ENCODE measurements at places on chromosomes 3 and 15. TPM values are rescaled to one million over a fixed set of nuclear protein-coding genes. Genes with fewer than 3 reads are reported as not detected.

MYRIP gene
- total RNA-seq: 6.6 TPM

CPLX3 gene
- not detected for total RNA-seq

DNA sequence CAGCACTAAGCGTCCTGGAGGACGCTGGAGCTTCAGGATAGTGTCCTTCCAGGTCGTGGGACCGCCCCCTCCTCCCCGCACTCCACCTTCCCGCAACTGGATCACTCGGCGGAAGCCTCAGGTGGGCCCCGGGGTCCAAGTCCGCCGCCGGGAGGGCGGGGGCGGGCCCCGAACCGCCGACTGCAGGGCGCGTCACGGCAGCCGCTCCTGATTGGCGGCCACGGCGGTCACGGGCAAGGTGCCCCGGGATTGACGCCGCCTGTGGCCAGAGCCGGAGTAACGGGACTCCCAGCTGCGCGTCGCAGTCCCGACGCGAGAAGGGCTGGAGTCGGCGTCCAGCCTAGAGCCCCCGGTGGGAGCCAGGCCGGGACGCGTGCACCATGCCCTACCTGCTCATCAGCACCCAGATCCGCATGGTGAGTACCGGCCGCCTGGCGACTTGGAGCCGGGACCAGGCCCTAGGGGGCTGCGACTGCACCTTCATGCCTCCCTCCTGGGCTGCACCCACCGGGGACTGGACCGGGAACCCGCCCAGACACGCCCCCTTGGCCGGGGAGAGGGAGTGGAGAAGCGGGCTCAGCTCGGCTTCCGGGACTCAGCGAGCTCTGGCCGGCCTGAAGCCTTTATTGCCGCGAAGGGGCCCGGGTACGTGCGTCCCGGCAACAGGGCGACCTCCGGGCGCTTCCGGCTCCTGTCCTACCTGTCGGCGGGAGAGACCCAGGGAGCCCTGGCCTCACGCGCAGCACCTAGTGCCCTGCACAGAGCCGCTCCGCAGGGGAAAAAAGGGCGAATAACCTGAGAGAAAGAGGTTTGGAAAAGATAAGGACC, at the start of gene GCHFR:
GCHFR (plus strand) TSS at position 268 of the 828 bp plus-strand sequence; CDS start at position 381, 113 bp downstream.
- peak; percentile 94 for DNase-seq

GRCh38 chr3:171192176-171192854, 165.8 kb upstream of the SLC2A2 start:
- no peak for DNase-seq

GRCh38 chr3:129690963-129691362, 84.5 kb upstream of the PLXND1 start:
- DNase-seq: no peak

DNA sequence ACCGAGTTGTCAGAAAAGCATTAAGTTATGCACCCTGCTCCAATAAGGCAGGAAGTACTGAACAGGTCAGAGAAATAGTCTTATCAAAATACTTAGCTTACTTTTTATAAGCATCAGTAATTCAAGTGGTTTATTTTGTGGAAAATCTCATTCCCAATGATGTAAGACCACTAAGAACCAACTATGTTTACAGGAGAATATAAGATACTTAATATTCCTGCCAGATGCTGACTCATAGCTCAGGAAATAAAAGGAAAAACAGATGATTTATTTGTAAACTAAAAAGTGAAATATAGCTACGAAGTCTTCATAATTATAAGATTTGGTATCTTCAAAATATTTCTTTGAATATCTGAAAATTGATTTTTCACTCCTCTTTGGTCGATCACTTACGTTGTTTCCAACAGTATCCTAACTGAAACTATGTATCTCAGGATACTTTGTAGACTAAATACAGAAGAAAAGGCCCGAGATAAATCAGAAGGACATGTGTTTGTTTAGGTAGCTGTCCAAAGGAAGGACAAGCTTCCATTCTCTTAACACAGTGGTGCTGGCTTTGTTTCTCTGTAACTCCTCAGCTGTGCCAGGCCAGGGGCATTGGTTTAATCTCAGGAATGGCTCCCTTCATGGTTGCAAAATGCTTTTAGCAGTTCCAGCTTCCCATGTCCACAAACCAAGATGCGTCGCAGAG, 295.8 kb downstream of the GBE1 start:
- DNase-seq: no peak

OR4F15 gene
- 0.13 TPM for total RNA-seq

TM4SF18 gene
- 19.7 TPM for total RNA-seq

FRMD4B gene
- 50.5 TPM for total RNA-seq

DNA sequence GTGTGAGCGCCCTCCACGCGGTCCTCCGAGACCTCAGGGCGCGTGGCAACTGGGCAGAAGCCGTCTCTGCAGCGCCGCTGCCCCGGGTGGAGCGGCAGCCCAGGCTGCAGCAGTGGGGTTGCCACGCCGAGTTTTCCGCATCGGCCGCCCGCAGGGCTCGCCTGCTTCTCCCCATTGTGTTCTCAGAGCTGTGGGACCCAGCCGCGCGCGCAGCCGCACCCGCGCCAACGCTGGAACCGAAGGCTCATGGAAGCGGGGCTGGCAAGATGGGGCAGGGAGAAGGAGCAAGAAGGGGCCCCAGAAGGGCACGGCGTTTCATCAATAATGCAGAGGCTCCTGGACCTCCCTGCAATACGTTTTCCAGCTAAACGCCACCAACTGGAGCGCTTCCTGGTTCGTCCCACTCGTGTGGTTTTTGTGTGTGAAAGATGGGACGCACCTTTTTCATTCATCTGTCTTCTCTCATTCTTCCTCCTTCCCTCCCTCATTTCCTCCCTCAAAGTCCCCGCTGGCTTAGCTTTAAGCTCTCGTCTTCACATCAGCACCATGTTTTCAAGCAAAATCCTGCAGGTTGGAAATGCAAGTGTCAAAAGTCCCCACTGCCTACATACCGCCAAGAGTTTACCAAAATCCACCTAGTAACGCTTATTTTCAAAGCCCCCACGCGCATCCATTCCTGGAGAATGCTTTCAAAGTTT, 1.2 kb downstream of the ROBO1 start:
- peak; percentile 43 for DNase-seq

GRCh38 chr15:31412824-31413223, 86.2 kb downstream of the KLF13 start:
- DNase-seq: no peak

- peak; percentile 27 for DNase-seq
Observed at GRCh38 chr3:83011481-83011880, 1250.0 kb upstream of the GBE1 start.

NECTIN3 gene
- total RNA-seq: 21.2 TPM

MORC1 gene
- total RNA-seq: 0.06 TPM

NOX5 gene
- 0.60 TPM for total RNA-seq

- no peak for DNase-seq
Observed at GRCh38 chr15:23910030-23910429, 222.9 kb upstream of the NDN start.

DNA sequence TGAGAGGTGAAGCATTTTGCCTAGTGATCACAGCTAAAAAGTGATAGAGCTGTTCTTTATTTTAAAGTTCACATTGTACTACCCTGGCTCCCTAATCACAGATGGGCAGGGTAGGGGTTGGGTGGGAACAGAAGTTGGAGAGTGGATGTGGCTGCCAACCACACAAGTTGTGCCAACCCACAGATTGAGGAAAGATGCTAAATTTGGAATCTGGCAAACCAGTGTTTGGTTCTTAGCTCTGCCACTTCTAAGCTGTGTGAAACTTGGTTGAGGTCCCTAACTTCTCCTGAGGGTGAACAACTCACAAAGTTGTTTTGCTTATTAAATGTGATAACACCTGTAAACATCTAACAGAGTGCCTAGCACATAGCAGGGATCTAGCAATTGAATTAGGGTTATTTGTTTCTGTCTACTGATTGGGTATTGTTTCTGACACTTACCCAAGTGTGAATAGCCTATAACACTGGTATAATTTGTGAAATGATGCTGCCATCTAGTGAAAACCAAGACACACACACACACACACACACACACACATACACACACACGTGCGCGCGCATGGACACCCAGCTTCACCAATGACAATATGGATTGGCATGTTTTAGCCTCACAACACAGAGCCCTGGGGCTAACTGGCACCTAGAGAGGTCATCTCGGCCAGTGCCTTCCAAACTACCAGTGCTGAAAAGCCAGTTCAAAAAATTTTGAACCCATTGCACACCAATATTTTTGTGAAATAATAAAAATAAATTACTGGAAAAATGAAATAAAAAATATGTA, 25.3 kb downstream of the ADGRG7 start:
- no peak for DNase-seq

GRCh38 chr3:122728756-122729514, 48.3 kb downstream of the PARP14 start:
- no peak for DNase-seq

GRCh38 chr3:58042947-58043707, 34.9 kb downstream of the FLNB start:
- DNase-seq: no peak

MRAS gene
- total RNA-seq: 106 TPM

DNA sequence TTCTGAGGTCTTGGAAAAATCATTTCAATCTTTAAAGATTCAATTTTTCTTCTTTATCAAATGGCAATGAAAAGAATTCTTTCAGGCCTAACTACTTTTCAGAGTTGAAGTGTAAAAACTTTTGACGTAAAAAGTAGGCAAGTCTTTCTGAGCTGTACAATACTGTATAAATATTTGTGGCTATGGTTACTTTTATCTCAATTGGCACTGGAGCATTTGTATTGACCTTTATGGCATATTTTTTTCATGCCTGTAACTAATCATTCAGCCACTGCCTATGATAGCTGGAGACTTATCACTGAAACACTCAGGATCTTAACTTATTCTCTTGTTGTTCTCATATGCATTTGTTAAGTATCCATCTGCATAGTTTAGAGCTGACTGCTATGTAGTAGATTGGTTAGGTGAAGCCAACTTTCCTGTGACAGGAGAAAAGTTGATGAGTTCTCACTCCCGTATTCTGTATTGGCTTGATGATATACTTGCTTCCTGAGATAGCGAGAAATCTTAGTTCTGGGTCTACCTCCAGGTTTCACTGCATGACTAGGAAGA, 290.4 kb upstream of the TBL1XR1 start:
- no peak for DNase-seq

- no peak for DNase-seq
Observed at GRCh38 chr15:99365242-99365641, 114.0 kb downstream of the LRRC28 start.

SPATA12 gene
- not detected for total RNA-seq

GRCh38 chr15:30921781-30922479, 18.2 kb downstream of the FAN1 start:
- DNase-seq: peak; percentile 87

DNA sequence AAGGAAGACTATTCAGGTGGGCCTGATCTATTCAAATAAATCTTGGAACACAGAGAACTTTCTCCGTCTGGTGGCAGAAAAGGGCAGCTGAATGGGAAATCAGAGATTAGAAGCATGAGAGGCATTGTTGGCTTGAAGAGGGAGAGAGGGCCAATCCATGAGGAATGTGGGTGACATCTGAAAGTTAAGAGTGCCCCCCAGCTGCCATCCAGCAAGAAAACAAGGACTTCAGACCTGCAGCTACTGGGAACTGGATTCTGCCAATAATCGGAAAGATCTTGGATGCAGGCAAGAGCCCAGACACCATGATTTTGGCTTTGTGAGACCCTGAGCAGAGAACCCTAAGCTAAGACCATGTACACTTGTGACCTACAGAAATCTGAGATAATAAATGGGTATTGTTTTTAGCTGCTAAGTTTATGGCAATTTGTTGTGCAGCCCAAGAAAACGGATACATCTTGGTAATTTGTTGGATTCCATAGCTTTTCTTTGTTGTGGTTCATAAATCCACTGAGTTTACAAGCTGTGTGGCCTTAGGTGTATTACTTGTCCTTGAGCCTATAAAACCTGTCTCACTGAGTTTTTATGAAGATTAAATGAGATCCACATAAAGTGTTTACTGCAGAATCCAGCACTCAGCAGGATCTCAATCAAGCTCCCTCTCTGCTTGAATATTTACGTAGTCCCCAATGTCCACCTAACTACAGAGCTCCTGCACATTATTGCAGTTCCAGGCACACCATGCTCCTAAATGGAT, 82.1 kb upstream of the PRTG start:
- no peak for DNase-seq

DNA sequence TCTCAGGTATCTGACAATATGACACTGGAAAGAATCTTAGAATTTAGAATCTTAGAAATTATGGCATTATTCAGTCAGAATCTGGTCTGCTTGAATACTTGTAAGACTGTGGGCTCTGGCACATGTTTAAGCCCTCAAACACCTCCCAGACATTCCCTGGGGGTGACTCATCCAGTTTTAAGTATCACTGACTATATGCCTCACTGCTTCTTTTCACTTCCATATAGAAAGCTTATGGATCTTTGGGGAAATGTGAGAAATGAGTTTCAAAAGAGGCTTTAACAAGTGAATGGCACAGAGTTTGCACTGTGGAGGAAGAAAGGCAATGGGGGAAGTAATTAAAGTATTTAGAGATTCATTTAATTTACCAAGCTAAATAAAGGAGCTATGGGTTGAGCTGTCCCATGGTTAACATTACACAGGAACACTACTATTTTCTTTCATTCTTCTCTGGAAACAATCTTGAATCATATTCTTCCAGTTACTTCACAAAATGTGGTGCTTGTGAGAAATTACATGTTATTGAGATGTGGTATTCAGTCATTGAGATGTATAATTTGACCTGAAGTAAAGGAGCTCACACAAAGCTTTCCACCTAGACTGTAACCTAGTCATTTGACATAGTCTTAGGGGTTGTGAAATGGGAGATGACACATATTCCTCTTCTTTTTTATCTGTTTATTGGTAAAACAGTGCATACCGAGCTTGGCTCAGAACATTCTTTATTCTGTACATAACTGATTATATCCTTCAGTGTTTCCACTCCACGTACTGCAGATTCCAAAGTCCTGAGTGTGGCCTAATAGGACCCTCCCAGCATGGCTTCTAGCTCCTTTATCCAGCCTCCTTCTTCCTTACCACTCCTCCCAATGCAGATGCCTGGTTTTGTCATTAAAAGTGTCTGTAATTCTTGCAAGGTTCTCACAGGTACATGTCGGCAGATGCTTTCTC, 544.6 kb upstream of the NECTIN3 start:
- peak; percentile 12 for DNase-seq

SYNPR gene
- not detected for total RNA-seq

GRCh38 chr3:152511904-152512303, 243.2 kb downstream of the MBNL1 start:
- no peak for DNase-seq

DNA sequence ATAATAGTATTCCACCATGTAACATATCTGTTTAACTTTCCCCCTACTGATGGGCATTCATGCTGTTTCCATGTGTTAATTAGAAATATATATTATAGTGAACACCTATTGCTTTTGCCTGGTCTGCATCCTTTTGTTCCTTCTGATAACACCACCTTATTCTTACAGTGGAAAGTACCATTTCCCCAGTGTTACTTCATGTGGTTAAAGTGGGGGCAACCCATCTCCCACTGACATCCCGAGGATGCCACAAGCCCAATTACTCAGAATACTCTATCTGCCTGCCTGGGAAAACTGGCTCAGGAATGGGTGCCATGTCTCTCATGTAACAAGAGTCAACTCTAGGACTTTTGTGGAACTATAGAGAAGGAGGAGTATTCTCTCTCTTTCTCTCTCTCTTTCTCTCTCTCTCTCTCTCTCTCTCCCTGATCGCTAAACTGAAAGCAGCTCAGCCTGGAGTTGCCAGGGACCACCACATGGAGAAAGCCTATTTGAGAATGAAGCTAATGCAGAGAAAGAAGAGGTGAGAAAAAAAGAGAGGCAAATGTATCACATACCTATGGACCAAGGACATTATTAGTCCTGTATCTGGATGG, 66.4 kb upstream of the PPIB start:
- no peak for DNase-seq

GRCh38 chr3:128794770-128795649, 69.0 kb downstream of the RAB7A start:
- peak; percentile 84 for DNase-seq

TRIM71 gene
- total RNA-seq: 1.2 TPM

TTC23 gene
- 23.6 TPM for total RNA-seq
